ENCODE measurements at places on chromosomes 12 and 14. TPM values are rescaled to one million over a fixed set of nuclear protein-coding genes. Genes with fewer than 3 reads are reported as not detected.

- H3K27ac ChIP-seq = no peak overlapping the region
- no peak for DNase-seq
- H3K36me3 ChIP-seq = peaks cover 4% of the 10 kb centered on the region
Measured at GRCh38 chr12:45402288-45402687, 186.4 kb downstream of the ANO6 start.

ADAMTS20 gene
- not detected for total RNA-seq

- no peaks in the 10 kb centered on the region for H3K27me3 ChIP-seq
- no peak for DNase-seq
- H3K4me1 ChIP-seq = no peaks in the 10 kb centered on the region
- no peak overlapping the region for H3K27ac ChIP-seq
Measured at GRCh38 chr12:40034156-40034555, 71.7 kb downstream of the SLC2A13 start.

DNA sequence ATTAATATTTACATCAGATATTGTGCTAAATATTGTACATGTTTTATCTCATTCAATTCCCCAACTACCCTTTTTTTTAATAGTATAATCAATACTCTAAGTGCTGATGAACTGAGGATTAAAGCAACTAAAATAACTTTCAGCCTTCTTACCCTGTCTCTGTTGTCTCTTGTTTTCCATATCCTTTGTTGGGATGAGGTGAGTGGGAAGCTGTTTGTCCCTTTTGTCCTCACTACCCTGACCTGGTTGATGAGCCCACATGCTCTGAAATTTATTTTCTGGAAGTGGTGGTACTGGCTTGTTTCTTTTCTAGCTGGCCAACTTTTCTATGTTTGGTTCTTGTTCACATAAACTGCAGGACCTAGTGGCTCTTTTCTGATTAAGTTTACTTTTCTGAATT lies 9.6 kb upstream of the ART4 start:
- no peaks in the 10 kb centered on the region for H3K27me3 ChIP-seq
- no peak overlapping the region for H3K4me3 ChIP-seq
- DNase-seq = no peak
- H3K36me3 ChIP-seq = no peaks in the 10 kb centered on the region
- H3K27ac ChIP-seq = no peak overlapping the region
- H3K4me1 ChIP-seq = no peaks in the 10 kb centered on the region

Data from psoas muscle (tissue), 8 donors.